ENCODE measurements at places on chromosomes 3 and 15.
A peak's percentile ranks its signal among the peaks of the same experiment; 100 is the strongest.

DNA sequence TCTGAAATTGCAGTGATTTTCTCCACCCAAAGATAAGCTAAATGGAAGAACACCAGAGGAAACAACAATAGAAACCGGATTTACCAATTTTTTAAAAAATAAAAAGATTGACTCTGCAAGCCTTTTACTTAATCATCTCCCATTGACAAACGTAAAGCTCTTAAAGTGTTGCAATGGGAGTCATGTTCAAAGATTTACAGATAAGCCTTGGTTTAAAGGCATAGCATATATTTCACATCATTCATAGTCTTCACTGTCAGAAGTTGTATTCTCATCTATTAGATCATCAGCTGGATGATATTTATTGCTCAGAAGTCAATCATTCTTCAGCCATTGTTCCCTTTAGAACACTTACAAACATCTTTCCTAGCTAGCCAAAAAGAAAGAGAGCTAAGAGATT, 397.6 kb downstream of the GBE1 start:
- DNase-seq, result no peak

GRCh38 chr3:187265461-187265955, 26.0 kb downstream of the MASP1 start:
- DNase-seq, result no peak

- no peak for DNase-seq
Observed at GRCh38 chr3:158679547-158680000, 7.1 kb upstream of the LXN start.

DNA sequence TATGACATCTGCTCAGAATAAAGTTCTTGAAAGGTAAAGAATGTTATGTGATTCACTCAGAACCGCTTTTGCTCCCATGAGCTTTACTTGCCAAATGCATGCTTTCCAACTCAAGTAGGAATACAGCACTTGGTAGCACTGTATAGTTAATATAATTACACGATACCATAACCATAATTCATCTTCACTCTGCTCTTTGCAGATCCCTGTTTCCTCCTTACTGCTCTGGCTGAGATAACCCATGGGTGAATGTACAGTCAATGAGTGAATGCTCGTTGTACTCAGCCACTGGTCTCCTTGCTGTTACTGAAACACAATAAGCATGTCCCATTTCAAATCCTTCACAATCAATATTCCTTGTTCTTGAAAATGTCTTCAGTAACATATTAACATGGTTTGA, 550.0 kb downstream of the FGF12 start:
- no peak for DNase-seq

DNA sequence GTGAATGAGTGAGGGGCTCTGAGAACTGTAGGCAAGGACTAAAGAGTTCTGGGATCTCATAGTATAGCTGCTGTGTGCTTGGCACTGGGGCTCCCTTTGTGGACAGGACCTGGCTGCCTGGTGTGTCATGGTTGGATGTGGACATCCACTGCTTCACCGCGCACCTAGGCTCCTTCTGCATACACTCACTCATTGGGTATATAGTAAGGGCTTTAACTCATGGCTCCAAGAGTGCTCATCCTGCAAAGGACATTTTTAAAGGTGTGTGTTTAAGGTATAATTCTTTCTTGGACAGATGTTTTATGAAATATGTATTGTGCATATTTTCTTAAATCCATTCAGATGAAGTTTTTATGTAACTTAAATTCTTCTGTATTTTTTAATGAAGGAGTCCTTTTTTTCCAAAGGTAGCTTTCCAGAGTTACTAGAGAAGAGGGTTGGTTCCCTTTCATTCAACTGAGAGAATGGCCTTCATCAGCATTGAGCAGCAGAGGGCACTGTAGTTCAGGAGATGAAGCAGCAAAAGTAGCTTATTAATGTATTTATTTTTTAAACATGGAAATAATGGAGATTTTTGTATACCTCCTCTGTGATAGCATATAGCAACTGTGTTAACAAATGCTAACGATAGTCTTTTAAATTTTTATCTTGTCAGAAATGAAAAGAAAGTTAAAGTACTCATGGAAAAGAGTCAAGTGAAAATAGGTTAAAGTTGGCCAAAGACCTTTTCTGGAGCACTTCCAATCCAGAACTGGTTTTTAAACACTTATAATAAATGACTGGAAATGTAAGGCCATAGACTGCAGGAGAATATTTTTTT, 25.2 kb downstream of the OXNAD1 start:
- DNase-seq, result no peak

GRCh38 chr15:51708013-51708412, 26.7 kb downstream of the SCG3 start:
- peak; percentile 58 for DNase-seq

GRCh38 chr3:17861476-17861875, 119.0 kb upstream of the TBC1D5 start:
- DNase-seq, result no peak
